ENCODE measurements at places on chromosomes 2 and 18.

DNA sequence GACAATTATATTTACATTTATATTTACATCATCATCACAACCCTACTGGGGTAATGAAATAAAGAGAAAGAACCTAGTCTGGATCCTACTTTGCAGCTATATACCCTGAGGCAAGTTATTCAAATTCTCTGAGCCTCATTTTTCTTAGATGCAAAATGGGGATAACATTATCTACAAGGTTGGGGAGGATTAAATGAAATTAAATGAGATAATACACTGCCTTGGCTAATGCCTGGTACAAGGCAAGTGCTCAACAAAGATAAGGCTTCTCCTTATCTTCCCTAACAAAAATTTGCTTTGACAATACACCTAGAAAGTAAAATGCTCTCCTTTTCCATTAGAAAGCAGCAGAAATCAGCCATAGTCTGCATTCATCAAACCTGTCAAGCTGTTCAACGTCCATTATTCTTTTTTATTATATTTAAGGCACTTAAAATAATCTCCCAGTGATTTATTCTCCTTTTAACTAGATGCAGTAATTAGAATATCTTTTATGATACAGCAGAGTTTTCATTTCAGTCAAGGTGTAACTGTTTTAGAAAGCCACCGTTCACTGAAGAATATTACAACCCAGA, 44.8 kb downstream of the TCF4 start:
- DNase-seq, result no peak

GRCh38 chr2:152623076-152623740, 94.1 kb downstream of the PRPF40A start:
- no peak for DNase-seq

DNA sequence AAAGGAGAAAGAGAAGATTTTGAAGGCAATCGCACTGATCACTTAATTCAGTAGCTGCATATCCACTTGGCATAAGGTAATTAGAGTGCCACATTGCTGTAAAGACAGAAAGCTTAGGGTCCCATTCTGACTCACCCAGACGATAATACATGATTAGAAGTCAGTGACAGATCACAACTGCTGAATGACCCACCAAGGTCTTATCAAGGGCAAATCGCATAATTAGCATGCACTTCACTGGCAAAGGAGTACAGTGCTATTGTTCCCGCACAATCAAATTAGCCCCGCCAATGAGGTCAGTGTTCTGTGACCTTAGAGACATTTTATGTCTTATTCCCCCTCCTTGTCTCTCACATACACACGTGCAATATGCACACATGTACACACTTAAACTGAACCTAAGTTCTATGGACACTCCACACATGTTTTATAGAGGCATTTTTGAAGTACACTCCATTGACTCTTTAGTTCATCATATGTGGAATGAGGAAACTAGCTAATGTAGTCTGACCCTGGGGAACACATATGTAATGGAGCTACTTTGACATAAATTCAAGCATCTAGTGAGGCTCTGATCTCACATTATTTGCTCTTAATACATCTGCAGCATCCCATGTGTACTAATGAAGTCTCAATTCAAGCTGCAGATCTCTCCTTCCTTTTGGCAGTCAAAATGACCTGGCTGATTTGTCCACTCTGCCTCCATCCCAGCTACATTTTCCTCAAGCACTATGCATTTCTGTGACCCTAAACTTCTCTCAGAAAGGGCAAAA, 673.8 kb upstream of the FANCL start:
- DNase-seq, result no peak

DNA sequence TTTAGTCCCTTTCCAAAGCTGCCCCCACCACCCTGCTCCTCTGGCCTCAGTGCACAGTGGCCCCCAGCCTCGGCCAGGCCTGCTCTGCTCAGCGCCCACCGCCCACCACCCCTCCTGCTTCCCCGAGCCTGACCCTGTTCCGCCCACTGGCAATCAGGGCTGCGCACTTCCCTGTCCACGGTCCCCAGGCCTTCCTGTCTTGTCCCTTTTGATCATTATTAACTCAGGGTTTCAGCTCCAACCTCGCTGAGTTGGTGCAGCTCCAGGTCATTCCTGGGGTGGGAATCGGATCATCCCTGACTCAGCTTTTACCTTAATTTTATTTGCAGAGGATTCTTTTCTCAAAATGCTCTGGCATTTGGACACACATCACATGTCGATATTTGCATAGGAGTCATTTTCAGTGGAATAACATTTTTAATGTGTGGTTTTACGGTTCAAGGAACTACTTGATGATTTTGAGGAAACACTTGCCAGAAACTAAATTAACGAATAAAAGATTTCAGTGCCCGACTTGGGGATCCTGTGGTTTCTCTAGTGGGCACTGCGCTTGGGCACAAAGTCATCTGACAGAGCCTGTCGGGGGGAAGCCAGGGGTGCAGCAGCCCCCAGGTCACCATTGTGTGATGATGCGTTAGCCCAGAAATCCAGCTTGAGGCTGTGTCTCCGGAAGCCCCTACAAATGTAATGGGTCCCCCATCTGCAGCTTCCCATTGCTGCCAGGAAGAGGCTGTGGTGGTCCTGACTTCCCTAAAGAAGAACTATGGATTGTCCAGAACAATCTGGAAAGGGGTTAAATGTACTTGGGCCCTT, 1.0 kb upstream of the ESPNL start:
- DNase-seq, result no peak

DNA sequence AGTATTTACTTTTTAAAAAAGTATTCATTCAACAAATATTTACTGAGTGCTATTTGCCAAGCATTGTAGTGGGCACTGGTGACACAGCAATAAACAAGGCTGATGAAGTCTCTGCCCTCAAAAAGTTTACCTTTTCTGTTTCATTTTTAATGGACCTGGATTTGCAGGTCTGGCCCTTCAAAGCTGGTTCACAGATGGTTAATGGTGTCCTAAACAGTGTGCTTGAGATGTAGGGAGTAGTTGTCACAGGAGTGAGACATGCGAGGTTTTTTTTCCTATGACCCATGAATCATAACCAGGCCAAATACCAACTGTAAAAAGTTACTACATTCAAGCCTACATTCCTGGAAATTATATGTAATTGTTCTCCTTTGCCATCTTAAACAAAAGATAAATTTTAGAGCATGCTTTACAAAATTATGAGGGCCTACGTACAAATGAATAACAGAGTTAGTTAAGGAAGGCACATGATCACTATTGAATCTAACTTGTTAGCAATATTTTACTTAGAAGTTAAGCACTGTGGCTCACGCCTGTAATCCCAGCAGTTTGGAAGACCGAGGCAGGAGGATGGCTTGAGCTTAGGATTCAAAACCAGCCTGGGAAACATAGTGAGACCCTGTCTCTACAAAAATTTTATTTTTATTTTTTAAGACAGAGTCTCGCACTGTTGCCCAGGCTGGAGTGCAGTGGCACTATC, 223.9 kb downstream of the MBD5 start:
- DNase-seq, result no peak

DNA sequence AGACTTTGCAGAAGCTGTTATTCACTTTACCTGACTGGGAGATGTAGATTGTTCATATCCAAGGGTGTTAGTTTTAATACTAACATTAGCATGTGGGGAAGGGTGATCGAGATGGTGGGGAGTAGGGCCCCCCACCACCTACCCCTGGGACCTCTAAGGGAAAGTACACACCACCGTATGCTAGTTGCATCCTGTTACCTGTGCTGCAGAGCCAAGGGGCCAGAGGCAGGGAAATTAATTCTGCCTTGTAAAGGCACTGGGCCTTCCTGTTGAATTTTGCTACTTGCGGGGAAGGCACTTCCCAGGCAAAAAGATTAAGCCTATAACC, 9.0 kb downstream of the STEAP3 start:
- DNase-seq, result no peak

DNA sequence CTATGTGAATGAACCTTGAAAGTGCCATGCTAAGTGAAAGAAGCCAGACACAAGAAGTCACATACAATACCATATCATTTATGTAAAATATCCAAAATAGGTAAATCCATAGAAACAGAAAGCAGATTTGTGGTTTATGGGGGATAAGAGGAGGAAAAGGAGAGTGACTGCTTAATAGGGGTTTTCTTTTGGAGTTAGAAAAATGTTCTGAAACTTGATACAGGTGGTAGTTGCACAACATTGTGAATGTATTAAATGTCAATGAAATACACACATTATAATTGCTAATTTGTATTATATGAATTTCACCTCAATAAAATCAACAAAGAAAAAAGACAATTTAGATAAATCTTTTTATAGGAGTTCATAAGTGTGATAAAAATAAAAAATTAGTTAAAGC, 37.1 kb downstream of the MEMO1 start:
- no peak for DNase-seq

GRCh38 chr18:78542204-78542603, 437.4 kb upstream of the SALL3 start:
- DNase-seq, result no peak

- DNase-seq, result no peak
Observed at GRCh38 chr2:70928366-70928765, 7.3 kb upstream of the ATP6V1B1 start.

DNA sequence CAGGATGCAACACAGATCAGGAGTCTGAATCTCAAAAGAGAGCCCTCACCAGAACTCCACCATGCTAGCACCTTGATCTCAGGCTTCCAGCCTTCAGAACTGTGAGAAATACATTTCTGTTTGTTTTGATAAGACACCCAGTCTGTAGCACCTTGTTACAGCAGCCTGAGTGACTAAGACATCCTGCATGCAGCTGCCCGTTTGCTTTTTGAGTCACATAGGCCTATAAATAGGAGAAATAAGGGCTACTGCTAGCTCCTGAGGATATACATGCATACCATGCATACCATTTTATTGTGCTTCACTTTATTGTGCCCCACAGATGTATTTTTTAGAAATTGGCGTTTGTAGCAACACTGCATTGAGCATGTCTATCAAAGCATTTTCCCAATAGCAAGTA, 337.8 kb downstream of the CDH2 start:
- no peak for DNase-seq

- peak; percentile 55 for DNase-seq
Observed at GRCh38 chr18:77207540-77207939, 42.1 kb upstream of the GALR1 start.

- DNase-seq, result no peak
Observed at GRCh38 chr2:96342085-96342484, 6.5 kb downstream of the NCAPH start.

DNA sequence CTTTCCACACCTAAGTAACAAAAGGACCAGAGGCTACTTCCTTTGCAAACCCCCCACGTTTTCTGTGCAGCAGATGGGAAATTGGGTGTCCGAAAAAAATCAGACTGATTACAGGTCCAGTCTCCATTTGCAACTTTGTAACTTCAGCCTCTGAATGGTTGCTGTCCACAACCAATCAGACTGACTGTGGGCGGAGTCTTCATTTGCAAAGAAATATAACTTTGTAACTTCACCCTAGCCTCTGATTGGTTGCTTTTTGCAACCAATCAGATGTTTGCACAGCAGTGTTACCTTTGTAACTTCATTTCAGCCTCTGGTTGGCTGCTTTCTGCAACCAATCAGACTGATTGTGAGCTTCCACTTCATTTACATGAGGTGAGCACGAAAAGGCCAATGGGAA, 27.8 kb upstream of the CACNB4 start:
- no peak for DNase-seq

- peak; percentile 9 for DNase-seq
Observed at GRCh38 chr2:71933467-71934319, 214.0 kb downstream of the CYP26B1 start.

GRCh38 chr2:165794536-165794928, 485 bp upstream of the GALNT3 start:
- DNase-seq, result peak; percentile 84

DNA sequence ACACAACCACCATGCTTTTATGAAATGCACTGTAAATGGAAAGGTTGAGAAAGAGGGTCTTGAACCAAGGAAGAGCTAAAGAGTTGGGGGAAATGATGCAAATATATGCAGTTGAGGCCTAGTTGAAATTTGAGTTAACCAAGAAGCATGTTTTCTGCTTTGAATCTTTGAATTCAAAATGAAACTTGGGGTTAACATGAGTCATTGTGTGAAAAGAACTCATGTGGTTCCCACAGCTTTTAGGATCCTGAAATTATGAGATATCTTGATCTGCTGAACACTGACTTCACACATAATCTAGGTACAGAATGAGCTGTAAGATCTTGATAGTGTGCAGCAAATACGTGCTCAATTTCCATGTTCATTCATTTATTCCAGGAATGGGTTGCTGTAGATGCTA, 422.9 kb upstream of the TRIB2 start:
- peak; percentile 42 for DNase-seq

DNA sequence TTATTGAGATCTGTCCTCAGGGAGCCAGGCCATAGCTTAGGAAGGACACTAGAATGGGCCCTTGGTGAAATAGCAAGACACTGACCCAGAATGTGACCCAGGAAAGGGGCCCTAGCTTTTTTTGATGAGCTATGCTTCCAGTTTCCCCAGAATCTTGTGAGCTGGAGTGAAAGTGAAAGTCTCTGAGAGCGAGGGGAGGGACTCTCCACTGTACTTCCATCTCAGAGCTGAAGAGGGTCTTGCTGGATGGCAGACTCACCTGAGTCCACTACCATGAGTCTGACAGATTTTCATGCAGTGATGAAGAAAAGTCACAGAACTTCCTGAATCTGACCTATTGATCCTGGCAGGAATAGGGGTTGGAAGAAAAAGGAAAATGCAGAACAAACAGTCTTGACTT, 3.1 kb downstream of the ARHGAP25 start:
- DNase-seq, result peak; percentile 70

DNA sequence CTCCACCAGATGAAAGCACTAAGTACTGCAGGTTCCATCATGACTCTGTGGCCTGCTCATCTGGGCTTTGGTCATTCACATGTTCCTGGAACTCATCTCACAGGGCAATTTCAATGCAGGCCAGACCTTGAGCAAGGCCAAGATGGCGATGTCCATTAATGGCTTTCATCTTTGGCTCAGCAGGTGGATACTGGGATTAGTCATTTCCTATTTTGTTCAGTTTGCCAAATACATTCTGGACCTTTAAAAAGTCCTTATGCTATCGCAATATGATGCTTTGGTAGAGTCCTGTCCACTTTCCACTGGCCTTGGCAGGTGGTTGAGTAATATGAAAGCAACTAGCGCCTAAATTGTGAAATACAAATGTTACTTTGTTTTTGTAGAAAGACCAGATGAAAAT, 170.1 kb upstream of the REV1 start:
- no peak for DNase-seq

GRCh38 chr2:216951171-216951570, 91.3 kb upstream of the TNP1 start:
- no peak for DNase-seq

DNA sequence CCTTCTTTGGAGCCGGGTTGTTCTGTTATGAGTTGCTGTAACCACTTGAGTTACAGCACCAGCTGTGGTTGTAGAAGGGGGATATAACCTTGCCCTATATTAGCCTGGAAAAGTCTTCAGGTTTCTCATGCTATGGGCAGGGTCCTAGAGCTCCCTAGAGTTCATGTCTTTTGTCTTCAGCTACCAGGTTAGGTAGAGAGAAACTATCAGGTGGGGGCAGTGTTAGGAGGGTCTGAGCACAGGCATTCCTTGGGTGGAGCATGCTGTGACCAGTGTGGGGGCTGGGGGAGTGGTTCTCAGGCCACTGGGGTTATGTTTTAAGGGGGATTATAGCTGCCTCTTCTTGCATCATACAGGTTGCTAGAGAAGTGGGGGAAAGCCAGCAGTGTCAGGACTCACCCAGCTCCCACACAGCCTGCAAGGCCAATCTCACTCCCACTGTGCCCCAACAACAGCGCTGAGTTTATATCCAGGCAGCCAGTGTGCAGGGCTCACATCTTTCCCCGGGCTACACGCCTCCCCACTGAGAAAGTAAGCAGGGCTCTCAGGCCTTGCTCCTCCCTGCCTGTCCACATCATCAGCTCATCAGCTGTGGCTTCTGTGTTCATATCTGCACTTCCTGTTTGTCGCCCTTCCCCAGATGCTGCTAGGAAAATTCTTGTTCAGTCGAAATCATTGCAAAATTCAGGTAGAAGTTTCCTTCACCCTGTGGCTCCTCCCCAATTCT, 133.8 kb upstream of the NRXN1 start:
- DNase-seq, result no peak
